ENCODE measurements at places on chromosomes 3 and 15.

DNA sequence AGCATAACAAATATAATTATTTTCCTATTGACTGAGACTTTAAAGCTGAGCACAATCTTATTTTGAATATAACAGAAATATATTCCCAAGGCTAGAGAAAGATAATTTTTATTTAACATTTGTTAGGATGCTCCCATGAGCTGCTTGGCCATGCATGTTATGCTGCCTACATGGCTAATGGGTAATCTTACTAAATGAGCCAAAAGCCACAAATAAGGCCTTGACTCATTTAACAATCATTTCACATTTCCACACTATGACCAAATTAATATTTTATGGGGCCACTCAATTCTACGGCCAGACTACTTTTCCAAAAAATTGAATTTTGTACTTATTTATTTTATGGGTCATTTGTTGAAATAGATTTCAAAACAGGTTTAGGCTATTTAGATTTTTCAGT lies 141.7 kb downstream of the MEIS2 start:
- DNase-seq, result peak; percentile 51

- no peak for DNase-seq
Observed at GRCh38 chr15:92189166-92189565, 204.5 kb upstream of the ST8SIA2 start.

DNA sequence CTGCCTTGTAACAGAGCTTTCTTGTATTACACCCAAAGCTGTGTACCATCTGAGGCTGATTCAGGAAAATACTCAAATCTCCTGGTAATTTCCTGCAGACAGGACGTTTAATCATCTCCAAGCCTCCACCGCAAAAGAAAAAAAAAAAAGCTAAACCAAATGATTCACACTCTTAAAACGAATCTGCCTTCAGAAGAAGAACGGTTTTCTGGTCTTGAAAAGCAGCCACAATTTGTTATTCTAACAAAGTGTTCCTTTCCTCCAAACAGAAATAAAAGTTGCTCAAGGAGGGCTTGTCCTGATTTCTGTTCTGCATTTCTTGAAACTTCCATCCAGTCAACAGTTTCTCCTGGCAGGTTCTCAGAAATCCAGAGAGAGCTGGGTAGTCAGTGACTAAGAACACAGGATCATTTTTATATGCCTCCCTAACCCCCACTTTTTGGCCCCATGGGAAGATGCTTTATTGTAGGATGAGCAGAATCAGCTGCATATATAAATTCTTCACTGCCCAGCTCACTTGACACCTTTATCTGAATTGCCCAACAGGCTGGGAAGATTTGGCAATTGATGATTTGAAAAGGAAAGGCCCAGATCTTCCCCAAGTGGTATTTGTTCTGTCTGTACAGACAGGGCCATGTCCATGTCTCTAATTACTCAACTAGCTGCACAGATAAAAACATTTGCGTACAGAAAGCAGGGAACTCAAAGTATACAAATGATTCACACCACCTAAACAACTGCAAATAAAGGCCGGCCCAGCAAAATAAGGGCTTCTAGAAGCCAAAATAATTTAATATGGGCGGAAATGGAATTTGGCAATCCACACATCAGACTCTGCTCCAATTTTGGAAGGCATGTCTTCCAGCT lies 41.0 kb upstream of the PRICKLE2 start:
- DNase-seq, result peak; percentile 86

DNA sequence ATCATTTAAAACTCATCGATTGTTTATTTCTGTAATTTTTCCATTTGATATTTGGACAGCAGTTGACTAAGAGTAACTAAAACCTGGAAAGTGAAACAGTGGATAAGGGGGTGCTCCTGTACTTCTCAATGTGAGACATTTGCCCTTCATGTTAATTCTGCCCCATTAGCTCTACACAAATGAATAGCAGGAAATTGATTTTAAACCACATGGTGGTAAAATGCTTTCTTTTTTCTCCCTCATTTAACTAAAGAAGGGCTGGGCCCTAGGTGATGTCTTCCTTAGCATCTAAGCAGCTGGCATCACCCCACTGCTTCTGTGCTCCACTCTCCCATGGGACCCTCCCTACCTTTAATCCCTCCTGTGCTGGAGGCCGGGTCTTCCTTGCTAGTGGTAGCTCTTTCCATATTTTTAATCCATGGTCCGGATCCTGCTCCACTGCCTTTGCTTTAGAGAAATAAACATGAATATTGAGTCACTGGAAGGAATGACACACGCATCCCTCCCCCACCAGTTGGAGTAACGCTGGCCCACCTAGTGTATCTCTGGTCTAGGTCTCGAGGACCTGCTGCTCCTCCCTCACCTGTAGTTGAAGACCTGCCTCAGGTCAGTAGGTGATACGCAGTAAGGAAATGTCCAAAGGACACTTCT lies 30.2 kb upstream of the LAMP3 start:
- no peak for DNase-seq

DNA sequence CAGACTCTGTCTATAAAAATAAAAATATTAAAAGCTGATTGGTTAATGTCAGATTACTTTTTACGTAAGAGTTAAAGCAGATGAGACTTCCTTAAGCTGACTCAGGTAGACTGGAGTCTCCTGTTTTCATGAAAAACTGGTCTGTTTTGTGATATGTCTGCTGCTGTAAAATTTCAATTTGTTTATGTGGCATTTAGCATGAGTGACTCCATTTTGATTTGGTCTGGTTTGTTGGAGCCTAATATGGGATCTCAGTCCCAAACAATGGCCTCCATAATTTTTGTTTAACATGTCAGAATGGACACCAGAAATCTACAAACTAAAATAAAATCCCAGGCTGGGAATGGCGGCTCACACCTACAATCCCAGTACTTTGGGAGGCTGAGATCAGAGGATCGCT lies 57.8 kb upstream of the LEKR1 start:
- no peak for DNase-seq

DNA sequence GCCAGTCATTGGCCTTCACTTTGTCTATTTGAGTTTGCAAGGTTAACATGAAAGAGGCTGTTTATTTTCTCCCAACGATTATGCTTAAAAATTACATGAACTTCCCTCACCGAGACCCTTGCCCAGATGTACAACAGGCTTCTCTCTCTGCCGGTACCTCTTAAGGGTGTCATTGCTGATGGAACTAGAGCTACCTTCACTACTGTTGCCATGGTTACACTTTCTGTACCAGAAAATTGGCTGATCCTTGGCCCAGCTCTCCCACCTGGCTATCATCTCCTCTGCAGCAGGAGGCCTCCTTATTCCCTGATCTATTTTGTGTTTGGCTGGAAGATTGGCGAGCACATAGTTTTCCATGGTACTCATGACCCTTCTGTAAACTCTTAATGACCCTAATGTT lies 24.0 kb upstream of the LIPC start:
- DNase-seq, result no peak

All from kidney tubule cell (primary cell).